Activated CD4-positive, alpha-beta T cell treated with anti-CD3 and anti-CD28 coated beads for 4 hours (primary cell): ENCODE measurements at places on chromosomes 13 and 19.

DNA sequence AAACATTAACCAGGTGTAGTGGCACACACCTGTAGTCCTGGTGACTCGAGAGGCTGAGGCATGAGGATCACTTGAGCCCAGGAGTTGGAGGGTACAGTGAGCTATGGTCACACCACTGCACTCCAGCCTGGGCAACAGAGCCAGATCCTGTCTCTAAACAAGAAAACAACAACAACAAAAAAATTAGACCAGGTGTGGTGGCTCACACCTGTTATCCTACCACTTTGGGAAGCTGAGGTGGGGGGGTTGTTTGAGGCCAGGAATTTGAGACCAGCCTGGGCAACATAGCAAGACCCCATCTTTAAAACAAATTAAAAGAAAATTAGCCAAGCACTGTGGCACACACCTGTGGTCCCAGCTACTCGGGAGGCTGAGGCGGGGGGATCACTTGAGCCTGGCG lies 20.8 kb upstream of the PTPRS start:
- no peak for DNase-seq

DNA sequence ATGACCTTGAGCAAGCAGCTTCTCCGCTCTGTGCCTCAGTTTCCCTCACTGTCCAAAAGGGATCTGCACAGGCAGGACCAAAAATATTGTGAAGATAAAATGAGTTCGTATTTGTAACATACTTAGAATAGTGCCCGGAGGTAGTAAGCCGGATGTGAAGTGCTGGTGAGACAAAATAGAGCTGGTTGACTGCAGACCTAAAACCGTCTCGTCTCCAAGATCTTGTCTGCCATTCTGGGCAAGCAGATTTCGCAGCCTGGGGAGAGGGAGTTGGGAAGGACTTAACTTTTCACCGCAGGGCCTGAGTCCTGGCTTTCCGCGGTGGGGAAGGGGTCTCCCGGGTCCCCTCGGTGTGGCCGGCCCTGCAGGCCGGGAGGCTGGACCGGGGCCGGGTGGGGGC lies 8.2 kb upstream of the BBC3 start:
- no peak for DNase-seq

DNA sequence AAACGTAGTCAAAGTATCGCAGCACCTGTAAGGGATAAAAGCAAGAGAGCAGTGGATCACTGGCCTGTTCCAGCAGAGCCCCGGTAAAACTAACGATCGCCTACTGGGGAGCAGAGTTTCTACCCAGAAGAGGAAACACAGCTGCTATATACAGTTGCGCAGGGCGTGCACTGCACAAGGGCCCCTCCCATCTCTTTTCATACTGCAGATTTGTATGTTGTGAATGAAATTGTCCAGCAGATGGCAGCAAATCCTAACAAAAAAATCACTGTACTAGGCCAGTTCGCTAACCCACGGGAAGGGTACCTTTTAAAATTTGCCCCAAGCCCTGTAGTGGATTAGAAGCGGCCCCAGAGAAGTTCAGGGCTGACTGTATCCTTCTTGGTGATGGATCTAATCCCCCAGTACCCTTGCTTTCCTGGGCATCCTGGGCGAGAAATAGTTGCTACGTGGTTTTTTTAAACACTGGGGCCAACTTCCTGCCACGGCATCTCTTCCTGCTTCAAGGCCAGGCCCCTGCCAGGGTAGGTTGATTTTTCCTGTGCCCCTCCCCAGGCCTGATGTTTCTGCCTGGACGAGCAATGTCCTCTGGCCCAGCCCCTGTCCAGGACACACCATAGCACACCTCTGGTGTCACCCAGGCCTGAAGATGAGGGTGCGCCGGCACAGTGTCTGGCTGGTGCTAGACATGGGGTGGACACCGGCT lies 127.0 kb downstream of the IER2 start:
- DNase-seq = peak; percentile 51

DNA sequence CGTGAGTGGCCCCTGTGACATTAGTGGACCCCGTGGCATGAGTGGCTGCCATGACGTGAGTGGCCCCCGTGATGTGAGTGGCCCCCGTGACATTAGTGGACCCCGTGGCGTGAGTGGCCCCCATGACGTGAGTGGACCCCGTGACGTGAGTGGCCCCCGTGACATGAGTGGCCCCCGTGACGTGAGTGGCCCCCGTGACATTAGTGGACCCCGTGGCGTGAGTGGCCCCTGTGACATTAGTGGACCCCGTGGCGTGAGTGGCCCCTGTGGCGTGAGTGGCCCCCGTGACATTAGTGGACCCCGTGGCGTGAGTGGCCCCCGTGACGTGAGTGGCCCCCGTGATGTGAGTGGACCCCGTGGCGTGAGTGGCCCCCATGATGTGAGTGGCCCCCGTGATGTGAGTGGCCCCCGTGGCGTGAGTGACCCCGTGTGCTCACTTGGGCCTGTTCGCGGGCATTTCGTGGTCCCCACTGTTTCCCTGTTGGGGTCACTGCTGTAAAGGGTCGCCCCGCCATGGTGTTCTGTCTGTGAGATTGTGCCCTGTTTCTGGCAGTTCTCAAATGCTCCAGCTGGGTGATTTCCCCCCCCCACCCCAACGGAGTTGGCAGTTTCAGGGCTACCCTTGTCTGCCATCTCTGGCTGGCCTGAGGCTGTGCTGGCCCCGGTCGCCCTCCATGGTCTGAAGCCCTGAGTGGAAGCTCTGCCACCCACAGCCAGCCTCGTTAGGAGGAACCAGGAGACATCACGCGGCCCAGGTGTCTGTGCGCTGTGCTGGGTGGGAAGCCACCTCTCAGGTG lies 64.2 kb downstream of the MCF2L start:
- DNase-seq = no peak

GRCh38 chr13:26601669-26602068 lies 44.2 kb downstream of the WASF3 start:
- no peak for DNase-seq

DNA sequence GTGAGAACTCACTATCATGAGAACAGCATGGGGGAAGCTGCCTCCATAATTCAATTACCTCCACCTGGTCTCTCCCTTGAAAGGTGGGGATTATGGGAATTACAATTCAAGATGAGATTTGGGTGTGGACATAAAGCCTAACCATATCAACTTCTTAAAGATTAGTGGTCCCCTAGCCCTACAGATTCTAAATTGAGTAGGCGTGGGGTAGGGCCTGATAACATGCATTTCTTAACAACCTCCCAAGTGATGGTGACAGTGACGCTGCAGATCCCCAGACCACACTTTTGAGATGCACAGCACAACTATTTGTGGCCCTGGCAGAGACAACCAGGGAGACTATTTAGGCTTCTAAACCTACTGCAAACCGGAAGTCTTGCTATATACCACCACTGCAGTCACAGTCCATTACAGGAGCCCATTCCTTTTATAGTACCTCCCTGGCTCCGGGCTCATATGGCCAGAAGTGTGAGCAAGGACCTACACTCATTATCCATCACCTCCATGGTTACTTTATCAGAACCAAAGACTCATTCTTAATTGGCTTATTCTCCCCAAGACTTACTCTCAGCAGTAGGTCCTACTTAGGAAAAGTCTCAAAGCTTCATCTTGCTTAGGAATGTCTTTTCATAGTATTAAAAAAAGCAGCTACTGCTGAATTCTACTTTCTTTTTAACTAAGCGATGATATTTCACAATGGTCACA lies 2.1 kb upstream of the DPY19L3 start:
- no peak for DNase-seq

GRCh38 chr19:17920527-17920926 lies 12.3 kb upstream of the CCDC124 start:
- DNase-seq = no peak

DNA sequence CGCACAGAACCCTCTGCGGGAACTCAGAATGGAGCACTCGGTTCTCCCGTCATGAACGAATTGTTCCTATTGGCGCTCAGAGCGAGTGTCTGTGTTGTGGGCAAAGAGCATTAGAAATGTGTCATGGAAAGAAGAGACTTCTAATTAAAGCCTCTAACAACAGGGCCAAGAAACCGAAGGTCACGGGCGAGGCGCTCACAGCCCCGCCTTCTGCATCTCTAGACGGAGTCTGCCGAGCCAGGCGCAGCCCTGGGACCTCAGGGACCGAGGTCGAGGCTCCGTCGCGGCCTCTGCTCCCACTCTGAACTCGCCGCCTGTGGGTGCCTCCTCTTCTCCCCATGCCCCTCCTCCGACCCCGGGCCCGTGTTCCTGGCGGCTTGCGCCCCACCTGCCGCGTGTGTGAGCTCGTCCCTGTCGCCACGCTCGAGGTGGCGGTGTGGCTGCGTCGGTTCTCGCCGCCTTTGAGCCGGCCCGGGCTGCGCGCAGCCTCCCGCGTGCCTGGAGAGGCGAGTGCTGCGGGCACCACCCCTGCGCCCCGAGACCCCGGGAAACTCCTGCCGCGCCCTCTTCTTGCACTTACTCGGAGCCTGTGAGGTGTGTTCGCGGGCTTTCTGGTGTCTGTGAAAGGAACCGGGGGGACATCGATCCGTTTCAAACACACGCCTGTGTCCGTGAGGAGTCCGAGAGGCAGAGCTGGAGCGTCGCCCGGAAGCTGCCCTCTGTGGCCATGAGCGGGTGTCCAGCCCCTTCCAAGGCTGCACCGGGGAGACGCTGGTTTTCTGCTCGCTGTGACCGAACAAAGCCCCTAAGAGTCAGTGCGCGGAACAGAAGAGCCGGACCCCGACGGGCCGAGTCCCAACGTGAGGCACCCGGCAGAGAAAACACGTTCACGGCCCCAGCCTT lies 45.4 kb upstream of the SPACA7 start:
- no peak for DNase-seq

DNA sequence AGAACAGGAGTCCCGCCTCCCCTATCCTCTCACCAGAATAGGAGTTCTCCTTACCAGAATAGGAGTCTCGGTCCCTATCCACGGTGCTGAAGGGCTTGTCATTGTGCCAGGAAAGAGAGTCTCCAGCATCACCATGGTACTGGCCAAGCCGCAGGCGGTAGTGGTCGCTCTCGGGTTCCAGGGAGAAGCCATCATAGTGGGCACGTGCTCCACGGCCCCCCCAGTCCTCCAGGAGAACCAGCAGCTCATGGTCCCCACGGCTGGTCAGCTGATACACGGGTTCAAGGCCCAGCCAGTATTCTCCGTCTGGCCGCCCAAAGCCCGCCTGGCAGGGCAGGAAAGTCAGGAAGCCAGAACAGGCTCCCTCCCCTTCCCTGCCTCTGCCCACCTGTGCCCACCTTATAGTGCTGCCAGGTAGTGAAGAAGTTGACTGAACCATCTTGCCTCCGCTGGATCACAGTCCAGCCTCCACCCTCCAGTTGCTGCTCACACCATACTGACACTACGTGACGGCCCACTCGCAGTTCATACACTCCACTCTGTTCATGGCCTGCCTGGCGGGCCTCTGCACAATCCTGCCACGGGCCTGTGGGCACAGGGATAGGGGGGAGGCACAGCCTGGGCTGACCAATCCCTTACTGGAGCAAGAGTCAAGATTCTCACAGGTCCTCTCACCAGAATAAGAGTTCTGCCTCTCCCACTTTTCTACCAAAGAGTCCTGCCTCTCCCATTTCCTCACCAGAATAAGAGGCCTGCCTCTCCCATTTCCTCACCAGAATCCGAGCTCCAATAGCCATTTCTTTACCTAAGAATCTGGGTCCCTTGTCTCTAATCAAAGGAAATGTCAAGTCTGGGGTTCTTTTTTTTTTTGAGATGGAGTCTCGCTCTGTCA lies 7.4 kb downstream of the SHFL start:
- DNase-seq = no peak

DNA sequence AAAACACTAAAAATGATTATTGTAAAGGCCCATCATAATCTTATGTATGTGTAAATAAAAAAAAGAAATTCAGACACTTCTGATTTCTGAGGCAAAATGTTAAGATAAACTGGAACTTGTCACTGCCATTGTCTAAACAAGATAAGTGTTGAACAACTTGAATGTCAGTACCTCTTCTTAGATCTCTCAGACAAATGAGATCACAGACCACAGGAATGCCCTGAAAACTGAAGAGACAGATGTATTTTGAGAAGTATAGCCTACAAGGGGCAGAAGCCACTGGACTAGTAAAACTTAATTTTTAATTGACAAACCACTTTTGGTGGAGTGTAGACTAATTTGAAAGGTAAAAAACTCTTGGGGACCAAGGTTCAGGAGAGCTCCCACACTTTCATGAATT lies 375.5 kb upstream of the SLITRK5 start:
- no peak for DNase-seq

DNA sequence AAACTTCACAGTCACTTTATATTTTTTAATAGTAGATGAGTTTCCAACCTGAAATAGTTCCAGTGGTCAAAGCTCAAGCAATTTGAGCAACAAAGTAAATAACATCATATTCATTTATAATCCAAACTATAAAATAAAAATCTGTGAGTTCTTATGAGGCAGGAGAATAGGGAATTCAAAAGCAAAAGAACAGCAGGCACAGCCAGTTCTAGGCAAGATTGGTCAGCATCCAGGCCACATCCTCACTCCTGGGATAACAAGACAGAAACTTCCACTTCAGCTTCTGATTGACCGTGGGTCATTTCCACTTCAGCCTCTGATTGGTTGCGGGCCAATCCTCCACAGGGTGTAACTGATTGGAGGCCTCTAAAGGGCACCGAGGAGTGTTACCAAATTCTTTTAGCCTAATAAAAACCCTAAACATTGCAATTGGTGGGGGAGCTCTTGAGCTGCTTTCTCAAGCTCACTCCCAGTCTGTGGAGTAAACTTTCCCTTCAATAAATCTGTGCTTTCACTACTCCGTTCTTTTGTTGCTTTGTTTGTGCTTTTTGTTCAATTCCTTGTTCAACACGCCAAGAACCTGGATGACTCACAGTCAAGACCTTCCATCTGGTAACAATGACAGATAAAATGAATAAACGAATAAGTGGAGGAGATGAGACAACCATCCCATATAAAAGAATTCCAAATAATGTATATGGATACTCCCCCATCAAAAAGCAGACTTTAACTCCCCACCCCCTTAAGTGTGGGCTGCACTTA lies 42.6 kb upstream of the AMER2 start:
- no peak for DNase-seq

GRCh38 chr13:110394371-110394841 lies 87.3 kb downstream of the COL4A2 start:
- DNase-seq = no peak

GRCh38 chr13:85255978-85256377 lies 543.2 kb downstream of the SLITRK6 start:
- no peak for DNase-seq

DNA sequence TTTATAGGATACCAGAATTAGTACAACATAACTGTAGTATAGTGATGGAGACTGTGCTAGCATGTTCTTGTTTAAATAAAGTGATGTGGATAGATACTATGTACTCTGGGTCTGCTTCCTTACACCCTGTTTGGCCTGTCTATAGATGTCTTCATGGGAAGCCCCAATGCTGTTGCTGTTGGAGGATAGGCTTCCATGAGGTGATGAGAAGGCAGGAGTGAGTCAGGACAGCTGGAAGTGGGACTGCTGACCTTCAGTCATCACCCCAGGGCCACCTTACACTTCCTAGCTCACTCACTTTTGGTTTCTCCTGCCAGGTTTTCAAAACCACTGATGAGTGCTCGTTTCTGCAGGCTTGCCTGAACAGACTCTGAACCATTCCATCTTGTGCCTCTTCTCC lies 4.2 kb downstream of the KCTD4 start:
- DNase-seq = no peak

DNA sequence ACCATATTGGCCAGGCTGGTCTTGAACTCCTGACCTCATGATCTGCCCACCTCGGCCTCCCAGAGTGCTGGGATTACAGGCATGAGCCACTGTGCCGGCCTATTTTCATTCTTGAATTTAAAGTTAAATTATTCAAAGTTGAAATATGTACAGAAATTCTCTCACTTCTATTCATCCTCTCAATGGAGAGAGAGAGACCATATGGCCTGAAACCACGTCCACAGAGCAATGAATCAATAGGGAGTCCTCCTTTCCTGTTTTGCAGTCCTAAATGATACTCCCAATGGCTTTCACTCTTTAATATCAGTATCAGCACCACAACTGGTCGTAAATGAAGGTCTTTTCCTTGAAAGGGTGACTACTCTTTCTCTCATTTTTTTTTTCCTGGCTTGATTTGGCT lies 30.5 kb upstream of the KCTD4 start:
- DNase-seq = no peak
